ENCODE measurements at places on chromosomes 7 and 10.
A peak's percentile ranks its signal among the peaks of the same experiment; 100 is the strongest.

DNA sequence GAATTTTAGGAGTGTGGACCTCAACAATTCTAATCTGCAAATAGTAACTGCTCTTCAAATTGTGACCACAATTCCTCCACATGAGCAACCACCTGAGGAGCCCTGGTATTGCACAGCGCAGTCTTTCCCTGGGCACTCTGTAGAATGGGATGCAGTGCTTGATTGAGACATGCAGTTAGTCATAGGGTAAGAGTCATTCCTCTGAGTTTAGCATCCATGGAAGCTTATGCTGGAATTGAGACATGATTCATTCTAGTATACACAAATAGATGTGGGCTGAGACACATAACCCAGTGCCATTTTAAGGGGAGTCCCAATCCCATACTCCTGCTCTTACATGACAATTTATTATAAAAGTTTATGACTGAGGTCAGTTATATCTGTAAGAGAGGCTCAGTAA, 582.3 kb upstream of the CNTNAP2 start:
- DNase-seq: peak; percentile 36

DNA sequence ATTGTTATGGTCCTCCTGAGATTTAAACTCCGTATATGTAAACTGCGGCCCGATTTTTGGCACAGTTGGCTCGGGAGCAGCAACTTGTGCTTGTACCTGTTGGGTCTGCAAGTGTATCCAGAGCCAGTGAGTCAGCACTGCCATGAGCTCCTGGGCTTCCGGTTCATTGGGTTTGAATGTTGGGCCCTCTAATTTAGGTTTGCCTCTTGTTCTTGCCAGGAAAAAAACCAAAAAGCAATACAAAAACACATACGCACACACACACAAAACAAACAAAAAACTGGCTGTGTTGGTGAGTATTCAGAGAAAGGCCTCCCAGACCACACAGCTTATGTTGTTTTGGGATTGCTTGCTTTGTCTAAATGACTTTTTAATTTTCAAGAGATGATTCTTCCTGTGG, 26.3 kb downstream of the SND1 start:
- DNase-seq: peak; percentile 41

- DNase-seq: no peak
These were observed 16.7 kb downstream of the POR start for GRCh38 chr7:75931680-75932079.

DNA sequence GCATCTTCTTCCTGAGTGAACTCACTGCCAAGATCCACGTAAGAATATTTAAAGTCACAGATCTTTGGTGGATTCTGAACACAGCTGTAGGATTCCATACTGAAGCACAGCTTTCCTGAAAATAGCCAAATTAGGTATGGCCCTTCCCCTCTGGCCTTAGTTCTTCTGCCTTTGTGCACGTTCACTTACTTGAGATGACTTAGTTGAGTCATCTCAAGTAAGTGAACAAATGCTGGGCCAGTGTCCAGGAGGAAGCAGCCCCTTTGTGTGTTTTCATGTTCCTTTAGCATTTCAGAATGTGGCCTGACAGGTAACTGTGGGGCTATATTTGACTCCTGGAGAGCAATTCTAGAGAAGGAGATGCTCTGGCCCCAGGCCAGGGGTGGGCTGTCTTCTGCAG, 51.5 kb downstream of the CCNY start:
- DNase-seq: peak; percentile 69

- no peak for DNase-seq
These were observed 87.4 kb downstream of the LRRC4 start for GRCh38 chr7:127943541-127944521.

GRCh38 chr10:96133135-96133534, 3.0 kb downstream of the ZNF518A start:
- peak; percentile 11 for DNase-seq

DNA sequence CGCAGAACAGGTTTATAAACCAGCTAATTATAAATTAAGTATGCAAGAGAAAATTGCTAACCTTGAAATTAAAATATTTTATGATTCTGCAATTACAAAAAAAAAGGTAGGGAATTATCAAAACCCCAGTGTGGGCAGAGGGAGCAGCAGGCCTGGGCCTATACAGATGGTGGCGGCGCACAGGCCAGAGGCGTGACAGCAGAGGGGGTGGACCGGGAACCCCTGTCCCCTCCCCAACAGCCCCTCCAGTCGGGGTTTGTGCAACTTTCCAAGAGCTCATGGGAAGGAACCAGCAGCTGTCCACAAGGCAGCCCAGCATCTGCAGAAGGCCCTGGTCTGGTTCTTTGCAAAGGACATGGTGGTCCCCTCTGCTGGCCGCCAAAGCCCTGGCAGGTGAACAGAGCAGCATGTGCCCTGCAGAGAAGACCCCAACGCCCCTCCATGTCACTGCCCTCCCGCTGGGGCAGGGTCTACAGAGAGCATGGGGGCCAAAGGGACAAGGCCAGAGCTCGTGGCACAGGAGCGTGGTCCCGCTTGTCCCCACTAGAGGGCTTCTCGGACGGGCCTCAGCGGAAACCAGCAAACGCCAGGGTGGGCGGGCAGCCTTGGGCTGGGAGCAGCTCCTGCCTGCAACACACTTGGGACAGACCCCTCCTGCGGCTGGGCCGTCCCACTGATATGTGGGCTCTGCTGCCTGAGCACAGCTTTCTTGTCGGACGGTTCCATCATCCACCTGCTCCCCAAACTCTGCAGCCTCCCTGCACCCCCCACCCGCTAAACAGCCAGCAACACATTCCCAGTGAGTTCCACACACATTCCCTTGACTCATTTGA, 75.1 kb downstream of the EBF3 start:
- DNase-seq: peak; percentile 35

- DNase-seq: no peak
These were observed 18.4 kb downstream of the BNIP3 start for GRCh38 chr10:131963350-131963749.

DNA sequence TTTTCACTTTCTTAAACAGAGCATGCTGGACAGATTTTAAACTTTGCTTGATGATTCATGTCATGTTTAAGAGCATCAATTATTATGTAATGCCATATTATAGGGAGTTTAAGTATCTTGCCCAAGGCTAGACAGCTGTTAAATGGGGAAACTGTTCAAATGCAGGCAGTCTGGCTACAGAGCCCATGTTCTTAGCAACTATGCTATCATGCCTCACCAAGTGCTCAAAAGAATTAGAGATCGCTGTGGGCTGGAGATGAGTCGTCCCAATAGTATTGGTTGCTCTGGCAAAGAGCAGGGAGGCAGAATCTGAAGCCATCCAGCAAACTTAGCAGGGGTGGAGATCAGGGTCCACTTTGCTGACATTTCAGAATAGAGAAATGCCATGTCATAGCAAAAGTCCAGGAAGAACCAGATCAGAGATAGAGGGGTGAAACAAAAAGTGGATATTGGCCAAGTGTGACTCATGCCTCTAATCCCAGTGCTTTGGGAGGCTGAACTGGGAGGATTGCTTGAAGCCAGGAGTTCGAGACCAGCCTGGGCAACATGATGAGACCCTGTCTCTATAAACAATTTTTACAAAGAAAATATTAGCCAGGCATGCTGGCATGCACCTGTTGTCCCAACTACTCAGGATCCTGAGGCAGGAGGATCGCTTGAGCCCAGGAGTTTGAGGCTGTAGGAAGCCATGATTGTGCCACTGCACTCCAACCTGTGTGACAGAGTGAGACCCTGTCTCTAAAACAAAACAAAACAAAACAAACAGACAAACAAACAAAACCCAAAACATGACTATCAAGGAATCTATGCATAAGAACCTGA, 57.8 kb downstream of the BAMBI start:
- peak; percentile 96 for DNase-seq

GRCh38 chr7:102983602-102984001, 70.8 kb downstream of the LRRC17 start:
- no peak for DNase-seq

DNA sequence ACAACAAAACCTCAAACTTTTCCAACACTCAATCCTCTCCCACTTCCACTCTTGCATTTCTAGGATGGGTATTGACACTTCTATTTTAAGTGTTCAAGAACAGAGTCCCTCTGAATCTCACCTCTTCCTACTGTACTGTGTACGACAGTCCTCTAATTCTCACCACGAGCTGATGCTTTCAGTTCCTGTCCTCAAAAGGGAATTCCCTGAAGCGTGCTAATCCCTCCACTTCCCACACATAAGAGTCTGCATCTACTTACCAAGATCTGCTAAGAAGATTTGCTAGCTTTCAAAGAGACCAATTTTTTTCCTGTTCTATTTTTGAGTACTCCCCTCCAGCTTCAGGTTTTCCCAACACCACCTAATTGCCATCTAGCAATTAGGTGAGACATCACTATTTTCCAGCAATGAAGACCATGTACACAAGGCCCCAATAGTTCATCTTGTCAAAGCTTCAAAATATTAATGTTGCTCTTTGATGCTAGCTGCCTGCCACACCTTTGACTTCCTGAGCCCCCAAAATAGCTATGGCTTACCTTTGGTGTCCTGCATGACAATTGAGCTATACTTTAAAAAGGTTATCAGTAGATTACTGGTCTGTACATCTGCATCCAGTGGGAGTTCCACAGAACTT, 54.4 kb downstream of the ARMH3 start:
- DNase-seq: no peak

- DNase-seq: no peak
These were observed 136.2 kb upstream of the INSYN2A start for GRCh38 chr10:127332631-127333030.

DNA sequence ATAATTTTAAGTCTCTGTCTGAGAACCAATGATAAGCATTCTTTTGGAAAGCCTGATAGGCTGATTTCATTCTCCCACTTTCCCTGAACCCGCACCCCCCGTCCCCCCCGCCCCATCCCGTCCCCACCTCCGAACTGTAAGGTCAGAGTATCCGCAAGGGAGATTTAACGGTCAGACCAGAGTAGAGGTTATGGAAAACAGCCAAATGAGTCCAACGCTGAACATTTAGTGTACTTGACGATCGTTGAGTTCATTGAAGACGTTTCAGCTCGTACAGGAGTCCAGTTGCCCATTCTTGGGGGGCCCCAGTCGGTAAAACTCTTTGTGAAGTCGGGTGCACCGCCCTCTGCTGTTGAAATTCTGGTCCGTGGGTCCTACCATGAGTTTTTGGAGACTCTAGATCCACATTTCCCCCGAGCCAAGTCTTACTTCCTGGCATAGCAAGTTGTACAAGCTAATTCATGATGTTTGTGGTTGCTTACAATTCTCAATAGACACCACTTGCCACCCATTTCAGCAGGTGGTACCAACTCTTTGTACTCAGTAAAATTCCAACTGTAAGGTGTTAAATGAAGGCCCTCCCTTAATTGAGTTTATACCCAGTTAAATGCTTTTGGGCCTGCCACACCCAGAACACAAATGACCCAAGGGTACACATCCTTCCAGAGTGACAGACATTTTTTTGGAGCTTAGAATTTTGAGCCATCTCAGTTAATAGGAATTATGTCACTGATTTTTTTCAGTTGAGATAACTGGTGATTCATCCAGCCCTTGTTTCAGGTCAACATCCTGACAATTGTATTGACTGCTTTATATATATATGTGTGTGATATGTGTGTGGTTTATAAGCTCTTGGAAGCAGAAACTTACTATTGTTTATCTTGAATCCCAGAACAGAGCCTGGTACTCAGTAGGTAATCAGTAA, 1.2 kb downstream of the MARCHF5 start:
- peak; percentile 52 for DNase-seq

DNA sequence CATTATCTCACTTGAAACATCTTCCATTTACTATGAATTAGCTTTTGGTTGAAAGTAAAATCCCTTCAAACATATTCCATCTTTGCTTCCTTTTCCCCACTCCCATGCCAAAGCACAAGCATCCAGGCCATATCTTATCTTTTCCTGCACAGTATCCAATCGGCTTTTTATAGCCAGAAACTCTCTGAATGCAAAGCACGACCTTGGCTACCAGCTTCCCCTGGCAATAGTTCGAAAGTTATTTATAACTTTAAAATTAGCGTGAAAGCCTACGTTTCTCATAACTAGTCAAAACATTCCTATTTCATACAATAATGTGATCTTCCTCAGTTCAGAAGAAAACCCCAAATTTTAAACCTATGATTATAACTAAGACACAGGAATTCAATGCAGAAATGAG, 440 bp downstream of the CTNNA3 start:
- no peak for DNase-seq

DNA sequence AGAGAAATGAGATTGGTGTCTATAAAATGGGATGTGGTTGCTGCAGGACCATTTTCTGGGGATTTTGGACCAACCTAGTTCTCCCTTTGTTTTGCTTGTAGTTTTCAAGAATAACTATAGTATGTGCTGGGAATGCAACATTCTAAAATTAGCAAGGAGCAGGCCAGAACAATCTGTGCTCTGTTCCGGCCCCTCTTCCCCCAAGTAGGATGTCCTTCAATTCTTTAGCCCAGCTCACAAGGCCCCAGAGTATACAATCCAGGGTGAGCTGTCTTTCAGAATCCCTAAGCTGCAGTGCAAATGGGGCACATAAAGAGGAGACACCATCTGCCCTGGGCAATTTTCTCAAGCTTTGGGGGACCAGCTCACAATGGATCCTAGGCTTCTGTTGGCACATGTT, 809.1 kb downstream of the TNS3 start:
- DNase-seq: no peak

DNA sequence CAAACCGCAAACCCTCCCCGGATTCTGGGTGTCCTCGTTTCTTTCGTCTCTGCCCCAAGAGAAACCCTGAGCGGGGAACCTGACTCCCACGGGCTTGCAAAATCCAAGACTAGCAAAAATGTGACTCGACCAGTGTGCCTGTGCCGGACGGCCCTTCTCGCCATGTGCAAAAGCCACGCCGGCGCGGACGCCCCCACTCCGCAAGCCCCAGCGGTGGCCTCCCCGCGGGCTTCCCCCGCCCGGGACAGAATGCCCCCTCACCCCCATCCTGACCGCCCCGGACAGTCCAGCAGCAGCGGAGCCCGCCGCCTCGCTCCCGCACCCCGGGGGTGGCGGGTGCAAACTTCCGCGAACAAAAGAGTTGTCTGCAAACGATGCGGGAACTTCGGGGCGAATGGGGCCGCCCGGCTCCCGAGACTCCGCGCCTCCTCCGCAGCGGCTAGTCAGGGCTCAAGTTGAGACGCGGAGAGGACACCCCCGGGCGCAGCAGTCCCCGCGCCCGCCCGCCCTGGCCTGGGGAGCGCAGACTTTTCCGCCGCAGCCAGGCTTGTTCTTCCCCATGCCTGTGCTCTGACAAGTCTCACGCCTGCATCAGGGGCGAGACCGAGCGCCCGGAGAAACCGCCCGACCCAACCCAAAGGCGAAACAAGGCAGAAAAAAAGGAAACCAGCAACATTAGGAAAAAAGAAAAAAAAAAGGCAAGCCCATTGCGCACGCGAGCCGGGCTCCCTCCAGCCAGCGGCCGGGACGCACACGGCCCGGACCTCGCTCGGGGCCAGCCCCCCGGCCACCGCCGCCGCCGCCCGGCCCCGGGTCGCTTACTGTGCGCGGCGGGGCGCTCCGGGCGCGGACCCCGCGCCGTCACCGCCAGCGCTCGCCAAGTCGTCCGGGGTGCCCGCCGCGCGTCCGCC, 732 bp downstream of the FAM53B start:
- DNase-seq: peak; percentile 40

DNA sequence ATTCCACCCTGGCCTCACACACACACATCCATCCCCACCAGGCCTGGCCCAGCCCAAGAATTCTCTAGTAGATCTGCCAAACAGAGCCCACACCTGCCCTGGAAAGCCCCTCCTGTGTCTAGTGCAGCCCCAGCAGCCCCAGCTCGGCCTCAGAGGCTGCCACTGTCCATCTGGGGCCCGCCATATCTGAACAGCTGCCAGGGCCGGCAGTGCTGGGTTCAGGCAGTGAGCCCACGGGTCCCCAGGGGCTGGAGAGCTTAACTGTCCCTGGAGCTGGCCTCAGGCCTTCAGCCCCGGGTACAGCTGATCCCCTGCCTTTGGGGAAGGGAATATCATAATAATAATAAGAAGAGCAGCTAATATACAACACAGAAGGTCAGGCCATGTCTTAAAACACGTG, 574 bp downstream of the MYL10 start:
- DNase-seq: no peak

GRCh38 chr7:12873571-12873970, 186.1 kb downstream of the ARL4A start:
- DNase-seq: no peak

Measured in kidney tubule cell (primary cell).